ENCODE measurements at places on chromosomes 11 and 22.
A peak's percentile ranks its signal among the peaks of the same experiment; 100 is the strongest.

GRCh38 chr11:6625156-6625831, 6.1 kb upstream of the TPP1 start:
- no peak for DNase-seq

DNA sequence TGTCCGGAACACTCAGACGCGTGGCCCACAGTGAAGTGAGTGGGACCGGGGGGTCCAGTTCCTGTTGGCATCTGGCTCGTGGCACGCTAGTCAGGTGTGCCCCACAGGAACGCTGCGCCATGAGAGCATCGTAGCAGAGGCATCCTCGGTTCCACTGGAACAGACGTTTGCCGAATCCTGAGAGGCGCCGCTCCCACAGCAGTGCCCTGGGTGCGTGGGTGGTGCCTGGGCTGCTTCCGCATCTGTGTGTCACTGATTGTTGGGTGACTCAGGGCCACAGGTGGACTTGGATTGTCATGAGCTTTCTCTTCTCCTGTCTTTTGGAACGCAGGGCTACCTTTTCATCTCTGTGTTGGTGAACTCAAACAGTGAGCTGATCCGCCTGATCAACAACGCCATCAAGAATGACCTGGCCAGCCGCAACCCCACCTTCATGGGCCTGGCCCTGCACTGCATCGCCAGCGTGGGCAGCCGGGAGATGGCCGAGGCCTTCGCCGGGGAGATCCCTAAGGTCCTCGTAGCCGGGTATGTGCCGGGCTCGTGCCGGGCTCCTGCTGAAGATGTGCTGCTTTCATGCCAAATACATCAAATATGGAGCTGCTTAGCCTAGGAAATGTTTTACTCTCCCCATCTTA, 46.2 kb downstream of the AP2A2 start:
- no peak for DNase-seq

DNA sequence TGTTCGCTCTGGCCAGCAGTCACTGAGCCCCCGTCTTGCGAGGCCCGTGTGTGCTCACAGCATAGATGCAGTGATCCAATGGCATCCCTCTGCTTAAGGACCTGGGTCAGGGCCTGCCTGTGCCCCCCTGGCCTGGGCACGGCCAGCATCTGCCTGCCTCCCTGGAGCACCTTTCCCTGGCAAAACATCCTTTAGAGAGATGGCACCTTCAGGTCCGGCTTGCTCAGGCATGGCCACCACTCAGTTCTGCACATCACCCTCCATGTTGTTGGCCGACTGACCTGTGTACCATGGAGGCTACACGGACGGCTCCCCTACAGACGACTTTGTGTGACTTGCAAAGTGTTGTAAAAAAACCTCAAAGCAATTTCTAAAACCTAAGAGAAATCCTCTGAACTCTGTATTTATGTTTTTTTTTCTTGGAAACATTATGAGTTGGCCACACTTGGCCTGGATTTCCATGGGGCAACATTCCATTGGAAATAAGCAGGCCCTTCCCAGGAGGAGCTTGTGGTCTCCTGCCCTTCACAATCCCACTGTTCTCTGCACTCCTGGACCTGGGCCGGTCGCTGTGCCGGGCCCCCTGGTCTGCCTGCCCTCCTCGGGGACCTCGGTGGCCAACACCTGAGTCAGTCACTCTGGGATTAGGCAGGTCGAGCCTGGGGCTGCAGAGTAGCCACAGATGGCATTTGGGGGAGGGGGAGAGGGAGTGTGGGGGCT, 592.4 kb downstream of the TBC1D22A start:
- no peak for DNase-seq

DNA sequence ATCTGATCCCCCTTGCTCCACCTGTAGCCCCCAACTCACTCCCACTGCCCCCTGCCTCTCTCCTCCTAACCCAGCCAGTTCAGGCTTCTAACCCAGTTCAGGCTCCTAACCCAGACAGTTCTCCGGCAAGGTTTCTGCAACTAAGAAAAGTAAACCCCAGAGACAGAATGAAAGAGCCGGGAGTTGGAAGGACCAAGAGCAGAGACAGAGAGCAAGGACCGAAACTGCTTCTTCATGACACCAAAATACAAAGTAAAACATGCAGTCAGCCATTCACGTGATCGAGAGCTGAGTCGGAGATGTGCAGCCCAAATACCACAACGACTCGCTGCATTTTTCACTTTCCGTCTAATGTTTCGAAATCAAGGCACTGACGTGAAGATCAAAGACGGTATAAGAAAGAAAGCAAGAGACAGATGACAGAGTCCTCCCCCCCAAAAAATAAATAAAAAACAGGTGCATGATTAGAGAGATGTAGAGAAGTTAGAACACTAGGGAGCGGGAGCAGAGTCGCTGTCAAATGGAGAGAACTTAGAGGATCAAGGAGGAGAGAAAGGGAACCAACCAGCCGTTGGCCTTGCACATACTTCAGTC, 884 bp downstream of the IL10RA start:
- no peak for DNase-seq

GRCh38 chr22:33209930-33210784, 152.0 kb upstream of the SYN3 start:
- DNase-seq, result peak; percentile 36

- no peak for DNase-seq
Measured at GRCh38 chr11:93490996-93491618, 52.1 kb downstream of the SMCO4 start.

DNA sequence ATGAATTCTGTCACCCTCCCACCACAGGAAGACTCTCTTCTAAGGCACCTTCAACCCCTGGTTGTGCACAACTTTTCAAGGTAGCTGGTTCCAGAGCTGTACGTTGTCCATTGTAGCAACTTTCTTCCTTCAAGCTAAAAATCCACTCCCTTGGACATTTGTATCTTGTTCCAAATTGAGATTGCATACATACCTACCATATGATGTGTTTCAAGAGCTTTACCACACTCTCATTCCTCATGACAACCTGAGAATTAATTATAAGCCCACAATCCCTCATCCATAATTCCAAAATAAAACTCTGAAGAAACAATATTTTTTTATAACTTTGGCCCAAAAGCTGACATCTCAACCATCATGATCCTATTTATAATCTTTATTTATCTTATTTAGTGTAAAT, 3.0 kb downstream of the OR52W1 start:
- no peak for DNase-seq

DNA sequence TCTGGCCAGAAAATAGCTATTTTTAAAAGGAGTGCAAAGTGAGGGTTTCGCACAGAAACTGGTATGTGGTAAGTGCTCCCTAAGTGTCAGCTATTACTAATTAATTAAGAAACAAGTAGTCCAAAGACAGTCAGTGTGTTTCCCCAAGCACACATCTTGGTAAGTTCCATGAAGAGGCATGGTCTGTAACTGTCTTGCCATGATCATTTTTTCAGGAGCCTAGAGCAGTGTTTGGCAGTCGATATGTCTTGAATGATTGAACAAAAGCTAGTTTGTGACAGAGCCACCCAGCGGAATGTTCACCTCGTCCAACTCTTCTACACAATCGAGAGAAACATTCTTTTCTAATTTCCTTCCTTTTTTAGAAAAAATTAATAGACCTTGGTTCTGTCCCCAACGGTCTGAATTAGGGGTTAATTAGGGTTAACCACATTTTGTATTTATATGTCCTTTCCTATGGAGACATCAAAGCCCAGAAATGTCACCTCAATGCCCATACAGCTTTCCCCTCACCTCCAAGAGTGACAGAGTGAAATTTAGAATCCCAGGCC, 57.6 kb upstream of the FTH1 start:
- no peak for DNase-seq

DNA sequence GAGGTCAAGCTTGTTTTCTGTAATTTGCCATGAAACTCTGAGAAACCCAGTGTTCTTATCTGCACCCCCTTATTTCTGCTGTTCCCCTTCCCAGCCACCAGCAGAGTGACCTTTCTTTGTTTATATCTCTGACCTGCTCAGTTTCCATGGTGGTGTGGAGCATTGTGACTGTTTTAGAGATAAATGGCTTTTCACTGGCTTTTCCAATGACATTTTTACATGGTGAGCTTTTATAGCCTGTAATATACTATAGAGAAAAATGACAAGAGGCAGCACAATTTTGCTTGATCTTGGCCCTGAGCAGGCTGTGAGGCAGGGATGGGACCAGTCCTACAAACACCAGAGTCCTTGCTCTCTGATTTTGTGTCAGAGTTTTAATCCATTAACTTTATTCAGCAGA, 233.9 kb downstream of the FAT3 start:
- no peak for DNase-seq

- no peak for DNase-seq
Measured at GRCh38 chr11:40062616-40063015, 1396.8 kb downstream of the LRRC4C start.

- DNase-seq, result no peak
Measured at GRCh38 chr11:122755941-122756340, 82.4 kb upstream of the CRTAM start.

- DNase-seq, result no peak
Measured at GRCh38 chr11:109454857-109455256, 32.9 kb downstream of the C11orf87 start.

GRCh38 chr11:46363031-46363407, 15.8 kb downstream of the DGKZ start:
- DNase-seq, result no peak

DNA sequence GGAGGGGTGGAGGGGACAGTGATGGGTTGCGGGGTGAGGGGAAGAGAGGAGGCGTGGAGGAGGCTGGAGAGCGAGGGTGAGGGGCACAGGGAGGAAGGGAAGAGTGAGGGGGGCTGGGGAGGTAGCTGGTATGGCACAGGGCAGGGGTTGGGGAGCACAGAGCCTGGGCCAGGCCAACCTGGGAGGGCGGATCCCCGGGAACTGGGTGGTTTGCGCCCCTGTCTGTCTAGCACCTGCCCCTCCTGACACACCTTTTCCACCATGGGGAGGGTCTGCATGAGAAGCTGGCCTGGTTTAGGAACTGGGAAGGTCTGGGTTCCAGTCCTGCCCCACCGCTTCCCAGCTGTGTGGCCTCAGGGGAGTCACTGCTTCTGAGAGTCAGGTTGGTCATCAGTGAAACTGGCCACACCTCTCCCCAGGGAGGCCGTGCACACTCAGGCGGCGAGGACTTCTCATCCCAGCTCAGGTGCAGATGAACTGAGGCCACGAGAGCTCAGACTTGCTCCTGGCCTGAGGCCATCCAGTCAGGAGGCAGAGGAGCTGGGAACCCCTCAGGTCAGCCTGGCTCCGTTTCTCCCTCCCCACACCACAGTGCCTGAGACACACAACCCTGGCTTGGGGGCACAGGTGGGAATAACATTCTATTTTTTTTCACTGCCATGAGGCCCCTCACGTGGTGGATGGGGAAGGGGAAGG, 95.6 kb downstream of the PHF21B start:
- no peak for DNase-seq

- peak; percentile 8 for DNase-seq
Measured at GRCh38 chr11:1209371-1210057, 13.4 kb upstream of the MUC5B start.

GRCh38 chr11:74278721-74279161, 32.7 kb downstream of the P4HA3 start:
- no peak for DNase-seq

- no peak for DNase-seq
Measured at GRCh38 chr22:37909766-37910165, 3.7 kb downstream of the MICALL1 start.

- peak; percentile 28 for DNase-seq
Measured at GRCh38 chr11:129657866-129658525, 157.7 kb upstream of the TMEM45B start.

DNA sequence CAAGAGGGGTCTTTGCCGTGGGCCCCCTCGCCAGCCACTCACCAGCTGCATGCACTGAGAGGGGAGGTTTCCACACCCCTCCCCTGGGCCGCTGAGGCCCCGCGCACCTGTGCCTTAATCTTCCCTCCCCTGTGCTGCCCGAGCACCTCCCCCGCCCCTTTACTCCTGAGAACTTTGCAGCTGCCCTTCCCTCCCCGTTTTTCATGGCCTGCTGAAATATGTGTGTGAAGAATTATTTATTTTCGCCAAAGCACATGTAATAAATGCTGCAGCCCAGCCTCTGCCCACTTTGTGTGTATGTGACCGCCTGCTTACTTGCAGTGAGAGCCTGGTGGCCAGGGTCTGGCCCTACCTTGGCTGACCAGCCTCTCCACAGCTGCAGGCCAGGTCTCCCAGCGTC, 2.8 kb upstream of the CRACR2B start:
- DNase-seq, result peak; percentile 15
